ENCODE measurements at places on chromosomes 1 and 21. TPM values are rescaled to one million over a fixed set of nuclear protein-coding genes. Genes with fewer than 3 reads are reported as not detected.

The MPZL1 gene
- total RNA-seq = 52.9 TPM

The FCN3 gene
- total RNA-seq = 1.2 TPM

The OVAAL gene
- not detected for total RNA-seq

The TRIM67 gene
- 0.02 TPM for total RNA-seq

The C1orf74 gene
- 5.6 TPM for total RNA-seq

The BGLAP gene
- total RNA-seq = 1.4 TPM

The PCAT6 gene
- total RNA-seq = 1.9 TPM

DNA sequence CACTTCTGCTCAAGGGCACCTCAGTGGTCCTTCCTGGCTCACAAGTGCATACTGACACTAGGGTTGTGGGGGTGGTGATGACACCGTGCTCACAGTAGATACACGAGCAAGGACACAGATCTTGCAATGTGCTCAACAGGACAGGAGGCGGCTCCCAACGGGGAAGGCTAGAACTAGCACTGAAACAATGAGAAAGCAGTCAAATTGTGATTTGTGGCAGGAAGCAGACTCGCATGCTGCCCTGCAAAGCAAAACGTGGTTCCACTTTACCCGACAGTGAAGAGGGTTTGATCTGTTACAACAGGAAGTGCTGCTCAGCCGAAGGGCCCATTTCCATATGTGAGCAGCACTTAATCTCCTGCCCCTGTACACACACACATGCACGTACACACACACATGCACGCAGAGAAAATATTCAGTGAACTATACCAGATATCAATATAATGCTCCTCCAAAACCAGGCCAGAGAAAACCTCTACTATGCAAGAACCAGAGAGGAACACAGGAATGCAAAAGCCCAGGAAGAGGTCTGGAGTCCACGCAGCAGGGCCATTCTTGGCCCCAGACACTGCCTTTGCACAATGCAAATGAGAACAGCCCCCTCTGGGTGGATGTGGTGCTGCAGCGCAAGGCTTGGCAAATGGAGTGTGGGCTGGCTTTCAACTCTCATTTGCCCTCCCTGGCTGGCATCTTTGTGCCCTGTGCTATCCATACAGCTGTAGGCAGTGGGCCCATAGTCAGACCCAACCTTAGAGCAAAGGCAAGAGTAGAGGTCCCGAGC lies 47.1 kb downstream of the KANK4 start:
- DNase-seq = no peak

DNA sequence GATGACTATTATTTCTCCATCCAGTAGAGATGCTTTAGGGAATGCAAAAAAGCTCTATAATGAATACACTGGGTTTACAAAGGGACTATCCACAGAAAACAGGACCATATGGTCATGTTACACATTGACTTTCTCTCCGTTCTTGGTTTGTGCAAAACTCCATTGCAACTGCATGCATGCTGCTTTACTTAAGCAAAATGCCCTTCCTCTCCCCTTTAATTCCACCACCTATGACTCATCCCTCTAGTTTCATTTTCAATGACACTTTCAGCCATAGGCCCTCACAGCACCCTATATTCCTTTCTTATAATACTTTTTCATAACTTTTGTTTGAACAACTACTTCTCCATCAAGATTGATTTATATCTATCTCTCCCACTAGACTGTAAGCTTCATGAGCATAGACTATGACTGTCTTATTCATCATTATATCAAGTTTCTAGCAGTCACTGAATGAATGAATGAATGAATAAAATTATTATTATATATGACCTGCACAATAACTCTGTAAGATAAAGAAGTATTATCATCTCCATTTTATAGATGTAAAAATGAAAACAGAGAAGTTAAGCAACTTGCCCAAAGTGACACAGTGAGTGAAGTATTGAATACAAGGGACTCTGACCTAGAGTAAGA lies 248.9 kb downstream of the PLPP3 start:
- no peak for DNase-seq

DNA sequence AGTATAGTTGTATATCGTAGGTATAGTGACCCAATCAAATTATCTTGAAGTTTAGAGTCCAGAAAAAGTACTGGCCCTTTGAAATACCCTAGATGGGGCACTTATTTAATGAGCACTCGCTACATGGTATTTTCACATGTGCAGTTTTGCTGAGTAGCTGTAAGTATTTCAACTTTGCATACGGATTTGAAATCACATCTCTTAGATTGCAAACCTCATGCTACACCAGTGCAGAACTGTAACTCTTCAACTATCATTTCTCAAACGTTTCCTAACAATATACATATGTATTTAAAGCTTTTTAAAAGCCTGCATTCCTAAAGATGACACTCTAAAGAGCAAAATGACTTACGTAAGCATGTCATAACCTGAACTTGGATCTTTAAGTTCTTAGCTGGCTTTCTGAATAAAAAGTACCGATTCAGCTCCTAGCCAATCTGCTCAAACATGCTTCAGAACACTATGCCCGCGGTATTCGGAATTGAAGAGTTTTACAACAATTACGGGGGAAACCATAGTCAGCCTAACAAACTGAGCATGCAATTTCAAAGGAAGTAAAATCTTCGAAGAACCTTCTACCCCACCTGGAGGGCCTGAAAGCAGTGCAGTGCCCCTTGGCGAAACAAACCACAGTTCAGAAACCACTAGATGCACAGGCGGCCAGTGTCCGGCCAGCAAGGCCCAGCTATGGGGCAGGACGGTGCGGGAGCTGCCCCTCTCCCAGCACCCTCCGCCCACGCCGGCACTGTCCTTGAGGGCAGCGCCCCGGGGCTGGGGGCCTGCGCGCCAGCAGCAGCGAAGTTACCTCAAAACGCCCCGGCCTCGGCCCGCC lies 863 bp downstream of the FH start:
- no peak for DNase-seq

DNA sequence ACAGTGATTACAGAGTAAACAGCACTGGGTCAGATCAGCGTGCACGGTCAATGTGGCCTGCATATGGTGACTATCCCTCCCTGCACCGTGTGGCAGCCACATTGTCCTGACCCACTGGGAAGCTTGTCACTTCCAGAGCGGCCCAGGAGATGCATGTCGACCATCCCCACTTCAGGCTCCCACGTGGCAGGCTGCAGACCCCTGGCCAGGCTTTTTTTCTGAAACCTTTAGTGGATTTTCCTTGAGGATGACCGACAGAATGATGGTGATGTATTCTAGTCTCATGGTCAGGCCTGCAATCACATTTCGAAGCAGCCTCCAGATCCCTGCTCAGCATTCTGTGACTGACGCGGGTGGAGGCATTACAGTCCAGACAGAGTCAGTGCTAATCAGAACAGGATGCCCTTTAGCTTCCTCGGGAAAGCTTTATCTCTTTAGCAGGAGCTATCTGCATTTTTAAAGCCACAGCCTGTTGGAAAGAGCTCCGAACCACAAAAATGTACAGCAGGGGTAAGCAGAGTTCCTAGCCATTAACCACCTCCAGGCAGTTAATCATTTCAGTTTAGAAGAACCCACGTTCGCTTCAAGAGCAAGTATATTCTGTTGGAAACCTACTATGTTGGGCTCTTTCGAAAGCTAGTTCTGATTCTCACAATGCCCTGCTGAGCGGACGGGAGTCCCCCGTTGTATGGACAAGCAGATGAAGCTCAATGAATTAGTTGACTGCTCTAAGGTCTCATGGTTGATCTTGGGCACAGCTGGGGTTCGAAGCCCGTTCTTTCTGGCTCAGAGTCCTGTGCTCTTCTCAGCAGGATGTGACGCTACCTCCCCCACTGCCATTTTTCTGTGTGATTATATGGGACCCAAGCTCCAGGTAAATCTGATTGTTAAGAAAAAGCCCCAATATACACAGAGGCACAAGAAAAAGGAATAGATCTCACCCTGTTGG lies 56.5 kb downstream of the IRF2BP2 start:
- DNase-seq = no peak

DNA sequence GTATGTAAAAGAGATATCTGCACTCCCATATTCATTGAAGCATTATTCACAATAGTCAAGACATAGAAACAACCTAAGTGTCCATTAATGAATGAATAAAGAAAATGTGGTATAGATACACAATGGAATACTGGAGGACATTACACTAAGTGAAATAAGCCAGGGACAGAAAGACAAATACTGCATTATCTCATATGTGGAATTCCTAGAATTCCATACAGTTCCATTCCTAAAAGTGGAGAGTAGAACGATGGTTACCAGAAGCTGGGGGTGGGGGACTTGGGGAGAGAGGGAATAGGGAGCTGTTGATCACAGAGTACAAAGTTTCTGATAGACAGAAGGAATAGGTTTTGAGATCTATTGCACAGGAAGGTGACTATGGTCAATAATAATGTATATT lies 7.4 kb downstream of the TMED5 start:
- DNase-seq = no peak

DNA sequence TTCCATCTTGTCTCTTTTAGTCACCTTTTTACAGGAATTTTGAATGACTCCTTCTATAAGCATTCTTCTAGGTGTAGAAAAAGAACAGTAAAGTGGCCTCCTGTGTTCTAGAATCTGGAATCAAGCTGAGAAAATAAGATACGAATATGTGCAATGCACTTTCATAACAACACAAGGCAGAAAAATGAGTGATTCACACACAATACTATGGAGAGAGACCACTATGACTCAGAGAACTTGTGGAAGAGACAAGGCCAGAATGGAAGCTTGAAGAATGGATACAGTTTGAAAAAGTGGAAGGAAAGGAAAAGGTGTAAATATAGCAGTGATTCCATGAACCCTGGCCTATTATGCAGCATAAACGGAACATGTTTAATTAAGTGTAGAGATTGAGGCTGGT lies 57.1 kb upstream of the SAMSN1 start:
- no peak for DNase-seq

- no peak for DNase-seq
Observed at GRCh38 chr1:6783936-6784559, 1.2 kb upstream of the CAMTA1 start.

GRCh38 chr1:95699149-95699953 lies 465.3 kb downstream of the RWDD3 start:
- DNase-seq = no peak

GRCh38 chr1:109924316-109924715 lies 13.7 kb downstream of the CSF1 start:
- DNase-seq = no peak
